ENCODE measurements at places on chromosomes 12 and 14.

DNA sequence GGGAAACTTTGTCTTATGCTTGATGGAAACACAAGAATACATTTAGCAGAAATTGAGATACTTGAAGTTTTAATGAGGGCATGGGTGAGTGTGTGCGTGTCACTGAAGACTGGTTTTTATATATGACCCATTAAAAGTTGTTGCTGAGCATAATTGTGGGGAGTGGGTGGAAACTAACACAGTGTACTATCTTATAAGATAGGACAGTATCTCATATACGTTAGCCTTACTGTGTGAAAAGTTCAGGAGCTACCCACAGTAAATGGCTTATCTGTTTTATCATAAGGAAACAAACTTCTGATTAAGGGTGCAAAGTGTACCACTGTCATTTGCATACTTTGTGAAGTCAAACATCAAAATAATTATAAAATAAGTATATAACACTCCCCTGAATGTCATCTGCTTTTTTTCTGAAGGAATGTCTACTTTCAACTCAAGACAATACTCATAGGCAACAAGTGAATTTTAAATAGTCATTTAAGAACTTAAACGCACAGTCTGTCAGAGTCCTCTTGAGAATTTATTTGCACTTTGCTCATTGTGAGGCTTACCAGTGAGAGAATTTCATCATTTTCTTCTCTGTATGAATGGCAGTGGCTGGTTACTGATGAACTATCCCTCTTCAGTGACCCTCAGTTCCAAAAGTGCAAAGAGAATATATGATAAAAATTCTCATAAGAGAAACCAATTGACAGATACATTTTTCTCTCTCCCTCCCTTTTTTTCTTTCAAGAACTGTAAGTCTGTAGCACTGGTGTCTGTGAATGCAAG lies 4.2 kb downstream of the PDE3A start:
- DNase-seq, result no peak

DNA sequence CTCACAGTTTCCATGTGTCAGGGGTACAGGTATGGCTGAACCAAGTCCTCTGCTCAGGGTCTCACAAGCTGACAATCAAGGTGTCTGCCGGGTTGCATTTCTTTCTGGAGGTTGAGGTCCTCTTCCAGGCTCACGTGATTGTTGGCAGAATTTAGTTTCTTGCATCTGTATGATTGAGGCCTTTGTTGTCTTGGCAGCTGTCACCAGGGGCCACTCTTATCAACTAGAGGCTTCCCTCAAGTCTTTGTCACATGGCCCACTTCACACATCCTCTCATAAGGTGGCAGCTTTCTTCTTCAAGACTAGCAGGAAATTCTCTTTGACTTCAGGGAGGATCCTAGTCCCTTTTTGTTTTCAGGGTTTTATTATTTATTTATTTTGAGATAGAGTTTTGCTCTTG lies 46.0 kb upstream of the FOS start:
- no peak for DNase-seq

GRCh38 chr12:53082637-53083175 lies 3.5 kb upstream of the SPRYD3 start:
- no peak for DNase-seq

- no peak for DNase-seq
Observed at GRCh38 chr12:129549656-129550055, 354.2 kb downstream of the TMEM132D start.

DNA sequence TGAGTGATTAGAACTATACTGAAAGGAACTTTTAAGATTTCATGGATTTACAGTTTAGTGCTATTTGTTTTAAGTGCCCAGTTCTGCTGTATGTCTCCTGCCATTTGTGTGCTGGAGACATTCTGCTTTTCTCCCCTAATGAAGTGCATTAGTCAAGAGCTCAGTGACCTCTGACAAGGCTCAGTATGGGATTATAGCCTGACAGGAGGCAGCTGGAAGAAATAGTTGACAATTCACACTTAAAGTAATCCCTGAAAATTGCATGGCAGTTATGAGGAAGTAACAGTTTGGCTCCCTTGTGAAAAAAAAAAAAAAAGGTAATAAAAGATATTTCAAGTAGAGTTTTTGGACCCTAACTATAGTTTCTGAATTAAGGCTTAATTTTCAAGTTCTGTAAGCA lies 70.3 kb downstream of the ALX1 start:
- no peak for DNase-seq

DNA sequence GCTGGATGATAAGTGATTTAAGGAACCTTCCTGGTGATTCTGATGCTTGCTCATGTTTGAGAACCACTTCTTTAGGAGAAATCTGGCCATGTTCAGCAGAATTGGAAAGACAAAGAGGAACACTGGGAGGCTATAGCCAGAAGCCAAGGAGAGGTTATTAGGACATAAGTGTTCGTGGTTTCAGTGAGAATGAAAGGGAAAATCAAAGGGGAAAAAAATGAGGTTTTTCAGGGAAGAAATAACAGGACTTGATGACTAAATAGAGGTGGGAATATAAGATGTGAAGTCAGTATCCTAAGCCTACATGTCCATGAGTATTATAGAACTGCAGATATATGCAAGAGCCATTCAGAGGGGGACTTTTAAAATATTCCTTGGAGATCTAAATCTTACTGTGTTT lies 95.6 kb downstream of the DAAM1 start:
- DNase-seq, result no peak

GRCh38 chr12:80156306-80156705 lies 57.0 kb downstream of the OTOGL start:
- no peak for DNase-seq

GRCh38 chr14:93857500-93858283 lies 69.4 kb upstream of the PRIMA1 start:
- DNase-seq, result no peak

- no peak for DNase-seq
Observed at GRCh38 chr12:95118788-95119179, 45.4 kb upstream of the NR2C1 start.

GRCh38 chr14:96173636-96174475 lies 30.8 kb upstream of the BDKRB2 start:
- DNase-seq, result no peak

GRCh38 chr14:51041108-51041531 lies 53.8 kb downstream of the TRIM9 start:
- no peak for DNase-seq

DNA sequence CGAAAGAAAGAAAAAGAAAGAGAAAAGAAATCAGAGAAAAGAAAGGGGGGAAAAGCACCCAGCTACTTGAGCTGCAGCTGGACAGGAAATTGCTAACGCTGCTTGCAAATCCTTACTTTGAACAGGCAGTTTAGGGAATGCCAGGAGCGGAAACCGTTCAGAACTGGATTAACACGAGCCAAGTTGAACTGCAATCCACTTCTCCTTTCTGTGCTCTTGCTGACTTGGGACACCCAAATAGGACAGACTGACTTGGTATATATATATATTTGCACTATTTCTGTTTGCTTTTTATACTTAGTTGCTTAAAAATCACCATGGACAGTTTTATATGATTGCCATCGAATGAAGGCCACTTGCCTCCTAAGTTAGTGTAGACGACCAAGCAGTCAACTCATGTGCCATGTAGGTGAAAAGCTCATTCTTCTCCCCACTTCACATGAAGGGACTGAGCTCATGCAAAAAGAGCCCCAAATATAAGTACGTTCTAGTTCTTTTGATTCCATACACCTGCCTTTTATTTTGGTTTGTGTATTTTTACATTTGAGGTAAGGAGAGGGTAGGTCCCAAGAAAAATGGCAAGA lies 5.5 kb downstream of the DUSP6 start:
- no peak for DNase-seq

DNA sequence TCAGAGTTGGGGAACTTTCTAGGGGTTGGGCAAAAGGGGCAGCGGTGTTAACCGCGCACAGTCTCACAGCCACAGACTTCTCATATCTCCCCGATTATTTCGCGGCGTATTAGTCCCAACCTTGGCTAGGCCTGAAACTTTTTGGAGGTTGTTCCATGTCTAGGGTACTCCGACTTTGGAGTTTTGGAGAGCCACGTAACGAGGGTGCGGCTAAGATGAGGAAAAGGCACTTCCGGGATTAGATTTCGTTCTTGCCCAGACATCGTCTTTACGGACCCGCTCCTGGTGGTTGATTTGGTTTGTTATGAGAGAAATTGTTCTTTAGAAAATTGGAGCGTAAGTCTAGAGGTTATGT lies 513 bp downstream of the CCNK start:
- no peak for DNase-seq

- no peak for DNase-seq
Observed at GRCh38 chr14:23160924-23161522, 22.4 kb downstream of the SLC7A8 start.

DNA sequence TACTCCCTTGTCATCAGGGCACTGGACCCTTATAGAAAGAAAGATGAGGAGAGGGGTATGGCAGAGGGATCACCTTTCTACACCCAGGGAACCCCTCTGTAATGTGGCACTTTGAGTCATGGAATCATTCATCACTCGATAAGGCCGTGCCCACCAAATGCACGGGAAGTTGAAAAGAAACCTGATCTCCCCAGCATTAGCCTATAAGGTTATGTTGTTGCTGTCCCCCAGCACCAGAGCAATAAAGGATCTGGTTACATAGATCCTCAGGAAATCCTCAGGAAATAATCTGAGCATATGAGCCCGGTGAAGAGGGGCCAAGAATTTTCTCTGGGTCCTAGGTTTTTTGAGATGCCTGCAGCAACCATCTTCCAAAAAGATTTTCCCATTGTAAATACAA lies 148.8 kb upstream of the CRY1 start:
- no peak for DNase-seq

GRCh38 chr14:99651953-99652746 lies 7.2 kb downstream of the HHIPL1 start:
- no peak for DNase-seq

- no peak for DNase-seq
Observed at GRCh38 chr14:98633380-98633779, 638.6 kb downstream of the BCL11B start.

DNA sequence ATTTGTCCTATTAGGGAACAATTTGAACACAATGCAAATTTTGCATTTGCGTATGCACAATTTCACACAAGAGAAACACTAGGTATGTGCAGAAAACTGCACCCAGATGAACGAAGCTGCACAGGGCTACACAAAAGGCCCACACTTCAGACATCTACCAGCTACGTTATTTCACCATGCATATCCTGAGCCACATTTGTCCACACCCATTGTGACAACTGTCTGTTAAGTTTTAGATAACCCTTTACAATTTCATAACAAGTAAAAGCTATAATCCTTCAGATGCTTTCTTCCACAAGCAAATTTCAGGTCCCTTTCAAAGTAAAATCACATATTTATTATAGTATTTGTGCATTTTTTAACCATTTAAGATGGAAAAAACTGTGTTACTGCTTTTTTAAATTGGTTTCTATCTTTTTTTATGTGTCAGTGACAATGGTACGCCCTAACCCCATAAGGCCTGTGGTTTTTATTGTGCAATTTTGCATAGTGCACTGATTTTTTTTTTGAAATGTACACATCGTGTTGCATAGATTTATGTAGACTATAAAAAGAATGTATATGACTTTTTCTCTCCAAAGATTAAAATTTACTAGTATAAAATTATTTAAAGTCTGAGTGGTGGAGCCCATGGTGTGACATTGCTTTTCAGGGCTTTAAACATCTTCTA lies 87.8 kb upstream of the BTG1 start:
- no peak for DNase-seq

- DNase-seq, result no peak
Observed at GRCh38 chr14:87397499-87397898, 595.5 kb downstream of the GALC start.

DNA sequence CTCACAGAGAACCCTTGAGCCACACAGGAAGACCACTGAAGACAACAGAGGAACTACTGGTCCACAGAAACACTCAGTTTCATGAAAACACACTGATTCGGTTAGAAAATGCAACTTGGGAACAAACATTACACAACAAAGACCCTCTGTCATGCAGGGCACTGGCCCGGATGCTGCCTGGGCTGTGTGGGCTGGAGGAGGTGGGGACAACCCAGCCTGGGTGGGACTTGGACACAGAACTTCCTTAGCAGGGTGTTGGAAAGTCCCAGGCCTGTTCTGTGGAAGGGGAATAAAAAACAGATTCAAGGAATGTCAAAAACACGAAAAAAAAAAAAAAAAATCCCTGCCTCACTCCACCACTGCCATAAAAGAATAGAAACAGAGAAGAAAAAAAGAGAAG lies 181.0 kb downstream of the MON2 start:
- no peak for DNase-seq

- DNase-seq, result no peak
Observed at GRCh38 chr12:54977155-54977554, 7.4 kb downstream of the TESPA1 start.

GRCh38 chr12:76177821-76178220 lies 93.3 kb upstream of the NAP1L1 start:
- DNase-seq, result no peak

DNA sequence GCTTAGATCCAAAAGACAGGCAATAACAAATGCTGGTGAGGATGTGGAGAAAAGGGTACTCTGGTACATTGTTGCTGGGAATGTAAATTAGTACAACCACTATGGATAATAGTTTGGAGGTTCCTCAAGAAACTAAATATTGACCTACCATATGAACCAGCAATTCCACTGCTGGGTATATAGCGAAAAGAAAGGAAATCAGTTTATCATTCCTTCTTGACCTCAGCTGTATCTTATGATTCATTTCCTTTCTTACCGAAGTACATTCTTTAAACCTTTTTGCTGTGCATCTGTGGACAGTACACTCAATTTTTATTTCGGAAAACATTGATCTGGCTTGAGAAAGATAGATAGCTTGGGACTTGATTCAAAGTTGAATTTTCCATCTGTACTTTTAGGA lies 183.2 kb upstream of the LRFN5 start:
- no peak for DNase-seq

DNA sequence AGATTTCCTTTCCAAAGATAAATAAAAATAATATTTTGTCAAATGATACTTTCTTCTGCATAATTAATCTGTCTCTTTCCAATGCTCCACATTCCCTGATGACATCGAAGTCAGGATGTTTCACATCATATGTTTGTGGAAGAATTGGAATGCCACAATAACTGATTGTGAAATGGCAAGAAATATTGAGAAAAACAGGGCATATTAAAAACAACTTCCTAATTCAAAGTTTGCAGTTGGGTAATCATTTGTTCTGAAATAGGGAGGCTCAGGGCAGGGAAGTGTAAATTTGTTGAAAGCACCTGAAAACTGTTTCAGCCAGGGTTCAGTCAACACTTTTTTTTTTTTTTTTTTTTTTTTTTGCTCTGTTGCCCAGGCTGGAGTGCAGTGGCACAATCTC lies 50.7 kb downstream of the BCAT1 start:
- DNase-seq, result no peak

DNA sequence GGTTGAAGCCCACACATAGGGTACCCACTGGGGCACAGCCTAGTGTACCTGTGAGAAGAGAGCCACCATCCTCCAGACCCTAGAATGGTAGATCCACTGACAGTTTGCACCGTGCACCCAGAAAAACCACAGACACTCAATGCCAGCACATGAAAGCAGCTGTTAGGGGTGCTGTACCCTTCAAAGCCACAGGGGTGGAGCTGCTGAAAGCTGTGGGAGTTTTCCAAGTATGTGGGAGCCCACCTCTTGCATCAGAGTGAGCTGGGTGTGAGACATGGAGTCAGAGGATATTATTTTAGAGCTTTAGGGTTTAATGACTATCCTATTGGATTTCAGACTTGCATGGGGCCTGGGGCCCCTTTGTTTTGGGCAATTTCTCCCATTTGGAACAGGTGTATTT lies 30.5 kb downstream of the TSPAN19 start:
- no peak for DNase-seq

- DNase-seq, result no peak
Observed at GRCh38 chr14:38721822-38722431, 381.1 kb downstream of the SEC23A start.

GRCh38 chr14:104655128-104655848 lies 34.1 kb upstream of the INF2 start:
- no peak for DNase-seq

GRCh38 chr12:103680591-103681141 lies 93.6 kb downstream of the STAB2 start:
- no peak for DNase-seq

- no peak for DNase-seq
Observed at GRCh38 chr14:90519262-90519920, 122.6 kb downstream of the CALM1 start.

Measured in stimulated activated CD4-positive, alpha-beta T cell treated with anti-CD3 and anti-CD28 coated beads, Interleukin-1b, Interleukin-23, amount 100 ng/mL, for 24 hours (primary cell).